Stimulated activated naive CD8-positive, alpha-beta T cell treated with anti-CD3 and anti-CD28 coated beads, Interleukin-15, Interleukin-2, amounts not matched to agents 100 U/mL and 50 U/mL, for 24 hours (primary cell): ENCODE measurements at places on chromosomes 11 and 22.
A peak's percentile ranks its signal among the peaks of the same experiment; 100 is the strongest.

DNA sequence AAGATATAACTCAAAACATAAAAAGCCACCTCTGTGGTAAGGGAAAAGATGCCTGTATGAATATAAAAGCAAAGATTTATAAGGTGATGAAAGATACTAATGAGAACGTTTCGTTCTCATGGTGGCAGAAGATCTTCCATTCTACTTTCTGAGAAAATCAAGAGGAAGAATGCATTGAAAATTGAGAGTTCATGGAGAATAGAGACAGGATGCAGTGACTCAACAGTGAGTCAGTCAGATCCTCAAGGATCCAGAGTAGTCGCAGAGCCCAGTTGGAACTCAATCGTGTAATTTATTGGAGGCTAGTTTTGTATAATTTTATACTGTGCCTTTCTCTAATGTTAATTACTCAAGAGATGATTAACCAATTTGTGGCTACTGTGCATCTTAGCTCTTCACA is 73.3 kb downstream of the ENTHD1 start:
- no peak for DNase-seq

DNA sequence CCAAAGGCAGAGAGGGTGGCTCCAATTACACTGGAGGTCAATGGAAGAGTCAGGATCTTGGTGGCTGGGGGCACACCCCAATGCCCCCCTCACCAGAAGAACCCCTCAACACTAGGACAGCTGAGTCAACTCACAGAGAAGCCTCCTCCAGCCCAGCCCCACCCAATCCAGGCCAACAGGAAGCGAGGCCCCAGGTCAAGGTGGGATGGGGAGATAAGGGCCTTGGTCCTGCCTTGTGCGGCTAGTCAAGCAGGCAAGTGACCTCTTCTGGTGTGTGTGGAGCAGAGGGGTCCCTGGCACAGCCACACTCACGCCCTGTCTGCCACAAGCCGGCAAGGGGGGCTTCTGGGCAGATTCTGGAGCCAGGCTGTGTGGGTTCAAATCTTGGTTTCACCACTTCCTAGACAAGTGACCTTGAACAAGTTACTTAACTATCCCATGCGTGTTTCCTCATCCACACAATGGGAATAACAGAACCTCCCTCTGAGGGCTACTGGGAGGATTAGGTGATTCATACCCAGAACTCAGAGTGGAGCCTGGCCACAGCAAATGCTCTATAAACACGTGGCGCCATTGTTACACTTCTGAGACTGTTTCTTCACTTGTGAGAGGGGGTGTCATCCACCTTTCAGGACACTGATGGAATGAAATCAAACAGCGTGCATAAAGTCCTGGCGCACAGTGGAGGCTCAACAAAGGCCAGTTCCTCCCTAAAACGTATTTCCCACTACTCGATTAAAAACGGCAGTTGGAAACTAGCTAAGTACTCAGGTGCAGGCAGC is 3.2 kb downstream of the TTLL12 start:
- no peak for DNase-seq

DNA sequence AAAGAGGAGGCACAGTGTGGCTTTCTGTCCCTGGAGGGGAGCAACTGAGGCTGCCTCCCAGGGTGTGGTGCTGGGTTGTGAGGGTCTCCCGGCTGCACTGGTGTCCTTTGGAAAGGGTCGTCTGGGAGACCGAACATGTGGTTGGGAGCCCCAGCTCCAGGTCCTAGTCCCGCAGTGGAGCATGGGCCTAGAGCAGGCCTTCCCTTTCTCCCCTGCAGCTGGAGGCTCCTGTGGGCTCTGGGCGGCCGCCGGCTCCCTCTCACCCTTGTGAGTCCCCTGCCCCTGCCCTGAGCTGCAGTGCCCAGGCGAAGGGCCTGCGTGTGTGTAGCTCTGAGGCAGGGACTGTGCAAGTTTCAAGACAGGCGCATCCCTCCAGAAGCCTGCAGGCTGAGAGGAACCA is 1492.7 kb downstream of the BRD1 start:
- no peak for DNase-seq

DNA sequence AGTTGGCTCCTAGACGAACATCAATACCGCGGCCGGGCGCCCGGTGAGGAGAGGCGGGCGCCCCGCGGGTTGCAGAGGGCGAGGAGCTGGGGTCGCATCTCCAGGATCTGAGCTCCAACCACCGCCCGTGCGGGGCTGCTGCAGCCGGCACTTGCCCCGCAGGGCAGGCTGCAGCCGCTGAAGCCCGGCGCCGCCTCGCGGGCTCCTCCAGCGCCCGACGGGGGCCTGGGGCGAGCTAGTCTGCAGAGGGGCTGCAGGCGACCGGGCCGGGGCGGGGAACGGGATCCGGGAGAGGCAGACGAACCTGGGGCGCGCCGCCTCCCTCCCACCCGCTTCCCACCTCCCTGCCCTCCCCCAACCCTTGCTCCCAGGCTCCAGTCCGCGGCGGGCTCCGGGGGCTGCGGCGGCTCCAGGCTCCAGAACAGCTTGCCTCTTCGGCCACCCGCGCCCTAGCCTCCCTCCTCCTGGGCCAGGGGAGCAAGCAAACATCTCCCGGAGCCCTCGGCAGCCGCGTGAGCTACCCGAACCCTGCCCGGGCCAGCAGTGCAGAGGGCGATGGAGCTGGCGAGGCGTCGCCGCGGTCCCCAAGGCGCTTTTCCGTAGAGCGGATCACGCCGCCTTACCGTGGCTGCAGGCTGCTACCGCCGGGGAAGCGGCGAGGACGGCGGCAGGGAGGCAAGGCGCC is 802 bp downstream of the TENM4 start:
- peak; percentile 17 for DNase-seq

DNA sequence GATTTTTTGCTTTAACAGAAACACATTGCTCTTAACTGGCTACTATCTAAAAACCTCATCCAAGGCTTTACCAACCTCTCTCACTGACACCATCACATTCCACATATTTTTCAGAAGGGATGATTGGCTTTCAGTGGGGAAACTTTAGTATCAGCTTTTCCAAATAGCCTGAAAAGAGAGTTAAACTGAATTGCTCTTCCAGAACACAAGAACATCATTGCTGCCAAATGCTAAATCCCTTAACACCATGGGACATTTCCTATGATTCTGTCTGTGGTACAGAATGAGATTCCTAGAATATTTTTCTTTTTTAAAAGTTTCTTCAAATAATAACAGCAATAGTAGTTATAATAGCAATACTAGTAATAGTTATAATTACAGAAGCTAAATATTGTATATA is 45.4 kb downstream of the SOX6 start:
- no peak for DNase-seq

DNA sequence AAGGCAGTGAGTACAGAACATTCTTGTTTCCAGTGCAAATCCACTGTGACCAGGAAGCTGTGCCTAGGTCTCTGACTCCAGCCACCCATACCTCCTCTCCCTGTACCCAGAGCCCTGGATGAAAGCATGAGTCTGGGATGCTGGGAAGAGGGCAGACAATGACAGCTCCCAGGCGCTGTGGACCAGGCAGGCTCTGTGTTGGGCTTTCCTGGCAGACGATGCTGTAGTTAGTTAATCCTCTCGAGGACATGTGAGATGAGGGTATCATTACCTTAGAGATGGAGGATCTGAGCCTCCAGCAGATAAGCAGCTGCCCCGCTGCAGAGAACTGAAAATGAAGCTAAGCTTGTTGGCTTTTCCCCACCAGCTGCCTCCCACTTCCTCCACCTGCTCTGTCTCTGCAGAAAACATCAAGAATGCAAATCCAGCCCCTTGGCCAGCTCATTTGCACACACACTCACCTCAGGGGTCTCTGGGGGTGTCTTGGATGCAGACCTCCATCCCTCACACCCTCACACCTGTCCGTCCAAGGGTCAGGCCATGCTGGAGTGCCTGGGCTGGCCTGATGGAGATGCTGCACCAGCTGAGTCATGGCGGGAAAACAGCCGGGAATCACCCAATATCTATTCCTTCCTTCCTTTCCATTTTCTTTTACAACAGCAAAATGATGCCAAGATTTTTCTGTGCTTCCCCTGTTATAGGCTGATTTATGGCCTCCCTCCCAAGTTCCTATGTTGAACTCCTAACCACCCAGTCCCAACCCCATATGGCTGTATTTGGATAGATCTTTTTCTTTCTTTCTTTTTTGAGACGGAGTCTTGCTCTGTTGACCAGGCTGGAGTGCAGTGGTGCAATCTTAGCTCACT is 94.9 kb upstream of the SEPTIN5 start:
- no peak for DNase-seq

- DNase-seq, result no peak
Observed at GRCh38 chr11:131065435-131066413, 149.4 kb upstream of the SNX19 start.

DNA sequence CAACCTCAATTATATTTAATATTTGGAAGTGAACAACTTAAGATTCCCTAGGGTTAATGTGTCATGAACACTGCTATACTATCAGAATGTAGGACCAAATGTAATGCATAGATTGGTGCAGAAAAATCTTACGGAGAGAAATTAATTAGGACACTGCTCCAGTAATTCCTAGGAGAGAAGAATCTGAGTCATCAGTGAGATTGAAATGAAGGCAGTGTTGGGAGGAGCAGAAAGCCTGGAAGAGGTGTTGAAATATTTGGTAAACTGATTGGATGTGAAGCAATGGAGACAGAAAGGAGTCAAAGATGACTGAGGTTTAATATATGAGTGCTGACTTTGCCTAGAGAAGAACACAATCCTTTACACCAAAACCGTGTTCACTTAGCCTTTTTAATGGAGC is 836.0 kb downstream of the FAM181B start:
- DNase-seq, result no peak

DNA sequence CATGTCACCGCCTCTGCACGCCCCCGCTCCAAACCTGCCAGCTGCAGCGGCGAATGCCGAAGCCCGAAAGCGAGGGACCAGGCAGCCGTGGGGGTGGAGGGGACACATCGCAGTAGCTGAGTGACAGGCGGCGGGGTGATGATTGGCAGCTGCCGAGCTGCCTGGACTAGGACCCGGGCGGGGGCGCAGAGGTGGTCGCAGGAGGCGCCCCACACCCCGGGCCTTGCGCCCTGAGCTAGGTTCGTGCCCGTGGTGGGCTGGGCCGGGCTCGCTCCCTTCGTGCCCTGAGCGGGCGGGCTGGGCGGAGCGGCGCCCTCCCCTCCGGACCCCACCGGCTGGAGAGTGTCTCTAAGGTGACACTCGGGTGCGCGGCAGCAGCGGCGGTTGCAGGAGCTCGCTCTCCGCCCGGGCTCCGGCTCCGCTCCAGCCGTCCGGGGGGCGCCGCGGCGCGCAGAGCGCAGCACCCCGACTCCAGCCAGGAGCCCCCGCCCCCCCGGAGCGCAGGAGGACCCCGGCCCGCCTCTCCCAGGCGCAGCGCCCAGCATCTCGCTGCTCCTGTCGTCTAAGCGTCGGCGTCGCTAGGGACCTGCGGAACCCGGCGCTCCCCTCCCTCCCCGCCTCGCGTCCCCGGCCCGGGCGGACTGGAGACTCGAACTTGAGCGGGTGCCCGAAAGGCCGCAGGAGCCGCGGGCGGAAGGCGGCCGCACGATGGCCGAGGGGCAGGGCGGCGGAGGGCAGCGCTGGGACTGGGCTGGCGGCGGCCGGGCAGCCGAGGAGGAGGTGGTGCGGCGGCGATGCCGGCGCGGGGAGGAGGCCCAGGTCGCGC is 14.5 kb upstream of the DGKZ start:
- DNase-seq, result peak; percentile 46

GRCh38 chr11:102517670-102518069 is 12.9 kb downstream of the MMP7 start:
- DNase-seq, result no peak

GRCh38 chr22:19772673-19773469 is 12.3 kb downstream of the TBX1 start:
- DNase-seq, result no peak

- no peak for DNase-seq
Observed at GRCh38 chr11:86230179-86230804, 14.3 kb upstream of the EED start.

DNA sequence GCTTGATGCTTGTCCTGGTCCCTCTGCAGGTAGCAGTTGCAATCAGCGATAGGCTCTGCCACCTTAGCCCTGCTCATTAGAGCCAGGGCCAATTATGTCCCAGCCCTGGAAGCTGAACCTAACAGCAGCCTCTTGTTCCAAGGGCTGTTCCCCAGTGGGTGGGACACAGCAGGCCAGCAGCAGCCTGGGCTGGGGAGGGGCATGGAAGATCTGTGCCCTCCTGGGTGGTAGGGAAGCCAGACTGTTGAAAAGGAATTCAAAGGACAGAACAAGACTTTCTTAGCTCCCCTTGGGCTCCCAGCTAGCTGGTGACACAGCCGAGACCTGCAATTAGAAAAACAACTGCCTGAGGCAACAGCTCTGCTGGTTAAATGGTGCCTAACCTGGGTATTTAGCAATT is 17.4 kb downstream of the DRD2 start:
- no peak for DNase-seq

- peak; percentile 48 for DNase-seq
Observed at GRCh38 chr11:3160252-3161031, 4.7 kb downstream of the OSBPL5 start.
